ENCODE measurements at places on chromosomes 2 and 18. TPM values are rescaled to one million over a fixed set of nuclear protein-coding genes. Genes with fewer than 3 reads are reported as not detected.

Gene RGPD4
- not detected for total RNA-seq

Gene GAL3ST2
- total RNA-seq: not detected

Gene FAM161A
- 3.2 TPM for total RNA-seq

Gene NYAP2
- total RNA-seq: not detected

Gene PTRHD1
- 20.7 TPM for total RNA-seq

Gene IL1B
- total RNA-seq: 1.1 TPM

Gene MARCO
- total RNA-seq: 23.6 TPM

Gene IL36B
- total RNA-seq: not detected

Gene RAB6C
- not detected for total RNA-seq

Gene CCDC74B
- 1.3 TPM for total RNA-seq

Gene TXNDC2
- total RNA-seq: not detected

Gene FBXO41
- 0.98 TPM for total RNA-seq

Gene WNT10A
- not detected for total RNA-seq

Gene CCDC85A
- total RNA-seq: 10.3 TPM

Gene YPEL5
- total RNA-seq: 94.9 TPM

Gene DTNB
- 11.6 TPM for total RNA-seq

Gene SH3BP4
- total RNA-seq: 12.4 TPM

Gene AFF3
- total RNA-seq: 6.2 TPM

Gene SEMA4C
- total RNA-seq: 10.4 TPM

Gene FOSL2
- 83.6 TPM for total RNA-seq

Gene DIPK1C
- not detected for total RNA-seq

Gene GCG
- not detected for total RNA-seq

Gene WDR75
- total RNA-seq: 44.8 TPM

Gene MYO3B
- not detected for total RNA-seq

Gene SLC39A6
- 57.3 TPM for total RNA-seq

Gene CIB4
- not detected for total RNA-seq

Gene VWA3B
- total RNA-seq: not detected

Gene RAPH1
- 47.5 TPM for total RNA-seq

Gene LYPD6B
- total RNA-seq: not detected

Gene SFT2D3
- 5.8 TPM for total RNA-seq

Gene C2orf72
- not detected for total RNA-seq

Gene UPP2
- not detected for total RNA-seq

Gene ATG16L1
- total RNA-seq: 16.1 TPM

Gene ANKRD62
- total RNA-seq: not detected

Gene ZNF385B
- total RNA-seq: 0.65 TPM

Gene HOXD8
- 24.5 TPM for total RNA-seq

Gene NTSR2
- 1.1 TPM for total RNA-seq

Gene CD207
- not detected for total RNA-seq

Gene DSG1
- total RNA-seq: not detected

Gene MROH2A
- total RNA-seq: not detected

Gene HRH4
- total RNA-seq: 0.44 TPM

Gene KCNK3
- 5.7 TPM for total RNA-seq

Gene ACTG2
- total RNA-seq: 1.8 TPM

Gene GPR45
- not detected for total RNA-seq

Gene DNAH6
- 0.49 TPM for total RNA-seq

Gene VAMP5
- 60.5 TPM for total RNA-seq

Gene PLB1
- total RNA-seq: 3.0 TPM

Data from subcutaneous adipose tissue (tissue), 4 donors.